ENCODE measurements at places on chromosomes 6 and 20. TPM values are rescaled to one million over a fixed set of nuclear protein-coding genes. Genes with fewer than 3 reads are reported as not detected.

DNA sequence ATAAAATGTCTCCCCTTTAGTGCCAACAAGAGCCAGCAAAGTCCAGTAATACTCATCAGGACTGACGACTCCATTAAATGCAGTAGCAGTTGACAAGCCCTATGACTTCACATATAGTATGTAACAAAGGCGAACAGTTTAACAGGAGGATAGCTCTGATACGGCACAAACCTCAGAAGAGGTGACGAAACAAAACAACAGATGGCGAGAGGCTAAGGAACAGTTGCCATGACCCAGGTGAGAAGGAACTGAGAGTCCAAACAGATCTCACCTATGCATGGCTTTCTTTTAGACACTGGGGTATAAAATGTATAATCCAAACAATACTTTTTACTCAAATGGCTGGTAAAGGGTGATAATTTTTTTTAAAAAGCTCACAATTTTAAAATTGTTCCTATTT is 37.1 kb downstream of the SYNE1 start:
- H3K27ac ChIP-seq = no peak overlapping the region
- H3K36me3 ChIP-seq = no peaks in the 10 kb centered on the region
- H3K4me1 ChIP-seq = peaks cover 3% of the 10 kb centered on the region
- no peaks in the 10 kb centered on the region for H3K27me3 ChIP-seq
- no peak overlapping the region for H3K4me3 ChIP-seq

DNA sequence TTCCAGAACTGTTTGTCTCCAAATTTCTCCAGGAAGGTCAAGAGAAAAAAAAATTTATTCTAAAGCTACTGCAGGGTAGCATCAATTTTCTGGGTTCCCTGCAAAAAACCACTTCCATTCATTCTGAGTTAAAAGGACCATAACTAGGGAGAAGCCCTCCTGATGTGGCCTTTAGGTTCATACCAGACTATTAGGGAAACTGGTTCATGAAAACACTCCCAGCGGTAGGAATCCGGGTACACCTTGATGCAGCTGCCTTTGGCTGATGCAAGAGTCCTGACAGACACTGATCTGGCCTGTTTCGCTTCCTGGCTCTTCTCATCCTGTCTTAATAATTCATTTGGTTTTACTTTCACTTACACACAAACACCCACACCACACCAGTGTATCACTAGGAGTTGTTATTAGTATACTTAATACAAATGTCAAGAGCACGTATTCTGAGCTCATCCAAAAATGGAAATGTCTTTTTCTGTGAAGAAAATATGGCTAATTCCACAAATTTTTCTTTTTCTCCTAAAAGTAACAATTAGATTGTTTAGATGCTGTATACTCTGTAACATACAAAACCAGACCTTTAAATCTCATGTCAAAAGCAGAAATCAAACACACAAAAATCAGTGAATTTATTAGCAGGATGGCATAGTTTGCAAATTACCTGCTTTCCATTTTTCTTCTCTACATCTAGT is 38.4 kb upstream of the ARHGAP18 start:
- no peak overlapping the region for H3K4me3 ChIP-seq
- peaks cover 16% of the 10 kb centered on the region for H3K4me1 ChIP-seq
- H3K27me3 ChIP-seq = no peaks in the 10 kb centered on the region
- peak; percentile 61 for DNase-seq

GRCh38 chr6:166046982-166047381 is 120.7 kb downstream of the TBXT start:
- H3K27me3 ChIP-seq = no peaks in the 10 kb centered on the region
- H3K4me3 ChIP-seq = no peak overlapping the region
- no peak for DNase-seq
- H3K4me1 ChIP-seq = peaks cover 13% of the 10 kb centered on the region
- H3K36me3 ChIP-seq = no peaks in the 10 kb centered on the region

- no peak for DNase-seq
- H3K27ac ChIP-seq = no peak overlapping the region
- H3K4me3 ChIP-seq = no peak overlapping the region
- H3K27me3 ChIP-seq = no peaks in the 10 kb centered on the region
- H3K36me3 ChIP-seq = no peaks in the 10 kb centered on the region
- no peaks in the 10 kb centered on the region for H3K4me1 ChIP-seq
These were observed 84.6 kb upstream of the F13A1 start for GRCh38 chr6:6405031-6405430.

DNA sequence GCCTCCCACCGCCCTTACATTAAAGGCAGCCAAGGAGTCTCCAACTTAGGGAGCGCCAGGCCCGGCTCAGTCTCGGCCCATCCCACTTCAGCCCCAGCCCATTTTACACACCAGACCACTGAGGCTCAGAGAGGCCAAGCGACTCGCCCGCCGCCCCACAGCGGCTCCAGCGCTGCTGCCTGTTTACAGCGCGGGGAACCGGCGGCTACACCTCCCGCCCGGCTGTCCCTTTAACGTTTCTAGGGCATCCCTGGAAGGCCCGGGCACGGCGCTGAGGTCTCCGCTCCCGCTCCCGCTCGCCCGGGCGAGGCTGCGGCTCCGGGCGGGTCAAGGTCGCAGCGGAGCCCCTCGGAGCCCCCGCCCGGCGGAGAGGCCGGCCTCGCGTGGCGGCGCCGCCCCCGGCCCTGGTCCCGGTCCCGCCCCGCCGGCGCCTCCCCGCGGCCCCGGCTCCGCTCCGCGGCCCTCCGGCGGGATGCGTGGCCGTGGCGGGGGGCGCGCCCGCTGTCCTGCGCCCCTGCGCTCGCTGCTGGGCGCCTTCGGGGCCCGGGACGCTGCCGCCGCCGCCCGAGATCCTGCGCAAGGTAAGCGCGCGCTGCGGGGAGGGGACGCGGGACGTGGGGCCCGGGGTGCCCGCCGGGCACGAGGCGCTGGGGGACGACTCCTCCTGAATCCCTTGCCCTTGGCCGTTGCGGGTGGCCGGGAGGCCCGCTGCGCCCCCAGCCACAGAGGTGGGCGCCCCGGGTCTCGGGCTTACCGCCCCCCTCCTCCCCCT is 27.1 kb upstream of the PHACTR3 start:
- no peaks in the 10 kb centered on the region for H3K36me3 ChIP-seq
- no peak overlapping the region for H3K27ac ChIP-seq
- H3K4me3 ChIP-seq = no peak overlapping the region

DNA sequence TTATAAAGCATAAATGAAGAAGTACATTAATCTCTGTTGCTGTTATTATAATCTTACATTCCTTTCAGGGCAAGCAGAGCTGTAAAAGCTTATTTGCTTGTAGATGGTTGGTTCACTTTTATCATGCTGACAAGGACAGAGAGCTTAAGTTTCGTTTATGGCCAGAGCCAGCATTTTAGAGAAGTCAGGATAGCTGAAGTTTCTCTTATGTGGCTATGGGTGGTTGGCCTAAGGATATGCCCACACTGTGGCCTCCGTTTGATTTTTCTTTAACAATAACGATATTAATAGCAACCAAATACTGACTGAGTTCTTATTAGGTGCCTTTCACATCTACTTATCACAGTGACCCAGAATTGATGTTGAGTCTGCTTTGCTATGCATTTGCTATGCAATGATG is 78.5 kb downstream of the FARS2 start:
- no peak overlapping the region for H3K27ac ChIP-seq
- no peaks in the 10 kb centered on the region for H3K36me3 ChIP-seq
- no peak for DNase-seq
- H3K27me3 ChIP-seq = no peaks in the 10 kb centered on the region

GRCh38 chr6:16004934-16005679 is 123.8 kb upstream of the MYLIP start:
- H3K4me1 ChIP-seq = no peaks in the 10 kb centered on the region
- peaks cover 5% of the 10 kb centered on the region for H3K27me3 ChIP-seq
- no peak for DNase-seq
- no peak overlapping the region for H3K4me3 ChIP-seq

The WFDC12 gene
- not detected for total RNA-seq

The KIF13A gene
- 51.8 TPM for total RNA-seq

The GSTA1 gene
- total RNA-seq = 0.18 TPM

The RAET1L gene
- not detected for total RNA-seq

The DEFB132 gene
- not detected for total RNA-seq

The KCNK15 gene
- not detected for total RNA-seq

The CLVS2 gene
- total RNA-seq = not detected
